HuH-7 (cell line): ENCODE measurements at places on chromosomes 3 and 15.

GRCh38 chr3:152644478-152644877 is 190.5 kb upstream of the P2RY1 start:
- no peak for DNase-seq

- DNase-seq: no peak
These were observed 129.0 kb downstream of the SERPINI1 start for GRCh38 chr3:167864552-167864874.

DNA sequence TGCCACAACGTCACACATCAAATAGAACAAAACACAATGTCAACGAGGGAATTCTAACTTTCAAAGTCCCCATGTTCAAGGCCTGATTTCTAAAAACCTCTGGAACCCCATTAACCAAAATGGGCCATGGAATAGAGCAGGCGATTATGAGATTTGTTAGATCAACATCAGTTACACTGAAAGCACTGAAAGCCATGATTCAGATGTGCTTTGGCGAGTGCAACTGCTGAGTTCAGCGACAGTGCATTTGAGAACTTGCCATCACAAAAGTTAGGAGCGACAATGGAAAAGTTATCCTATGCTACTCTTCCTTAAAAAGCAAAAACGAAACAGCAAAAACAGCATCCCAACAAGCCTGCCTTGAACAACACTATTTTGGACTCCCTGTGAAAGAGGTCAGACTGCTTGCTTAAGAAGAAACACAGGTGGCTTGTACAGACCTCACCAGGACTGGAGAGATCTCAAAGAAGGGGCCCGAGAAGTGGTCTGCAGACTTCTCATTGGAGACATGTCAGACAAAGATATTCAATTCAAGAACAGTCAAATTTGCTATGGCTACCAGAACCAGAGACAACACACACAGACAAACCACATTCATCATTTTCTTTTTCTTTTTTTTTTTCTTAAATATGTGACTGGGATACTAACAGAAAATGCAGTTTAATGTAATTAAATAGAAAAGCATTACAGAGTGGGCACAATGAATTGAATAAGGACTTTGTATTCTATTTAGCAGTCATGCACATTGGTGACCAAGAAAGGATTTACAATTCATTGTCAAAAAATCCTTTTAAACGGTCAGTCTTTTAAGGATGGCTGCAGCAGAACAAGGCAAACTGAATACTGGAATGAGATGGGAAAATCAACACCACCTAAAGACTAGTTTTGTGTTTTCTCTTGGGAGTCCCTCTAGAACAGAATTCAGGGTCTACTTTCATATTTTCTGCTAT is 20.9 kb downstream of the UQCC5 start:
- DNase-seq: no peak

- no peak for DNase-seq
These were observed 252.0 kb downstream of the CLSTN2 start for GRCh38 chr3:140187028-140187427.

DNA sequence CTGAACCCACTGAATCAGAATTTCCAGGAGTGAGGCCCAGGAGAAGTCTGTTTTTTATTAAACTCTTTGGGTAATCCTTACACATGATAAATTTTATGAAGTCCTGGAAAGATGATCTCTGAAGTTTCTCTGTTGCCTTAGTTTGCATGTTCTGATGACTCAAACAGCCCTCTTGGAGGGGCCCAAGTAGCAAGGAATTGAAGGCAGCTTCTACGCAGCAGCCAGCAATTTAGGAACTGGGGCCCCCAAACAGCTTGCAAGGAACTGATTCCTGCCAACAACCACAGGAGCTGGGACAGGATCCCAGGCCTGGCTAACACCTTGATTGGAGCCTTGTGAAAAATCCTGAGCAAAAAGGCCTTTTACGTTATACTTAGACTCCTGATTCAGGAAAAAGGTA is 5.4 kb upstream of the ACP3 start:
- DNase-seq: no peak

DNA sequence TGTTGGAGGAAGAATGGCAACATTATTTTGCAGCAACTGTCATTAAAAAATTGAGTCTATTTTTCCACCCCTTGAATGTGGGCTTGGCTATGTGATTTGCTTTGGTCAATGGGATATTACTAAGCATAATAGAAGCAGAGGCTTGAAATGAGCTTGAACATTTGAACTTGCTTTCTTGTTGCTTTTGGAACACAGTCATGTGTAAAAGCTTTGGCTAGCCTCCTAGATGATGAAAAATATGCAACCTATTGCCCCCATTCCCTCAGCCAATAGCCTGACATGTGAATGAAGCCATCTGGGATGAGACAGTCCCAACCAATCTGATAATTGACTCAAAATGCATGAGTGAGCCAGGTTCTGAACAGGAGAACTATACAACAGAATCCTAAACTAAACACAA is 78.4 kb downstream of the PLSCR2 start:
- no peak for DNase-seq
